GM23248 (cell line): ENCODE measurements at places on chromosomes 12 and 14.
A peak's percentile ranks its signal among the peaks of the same experiment; 100 is the strongest.

DNA sequence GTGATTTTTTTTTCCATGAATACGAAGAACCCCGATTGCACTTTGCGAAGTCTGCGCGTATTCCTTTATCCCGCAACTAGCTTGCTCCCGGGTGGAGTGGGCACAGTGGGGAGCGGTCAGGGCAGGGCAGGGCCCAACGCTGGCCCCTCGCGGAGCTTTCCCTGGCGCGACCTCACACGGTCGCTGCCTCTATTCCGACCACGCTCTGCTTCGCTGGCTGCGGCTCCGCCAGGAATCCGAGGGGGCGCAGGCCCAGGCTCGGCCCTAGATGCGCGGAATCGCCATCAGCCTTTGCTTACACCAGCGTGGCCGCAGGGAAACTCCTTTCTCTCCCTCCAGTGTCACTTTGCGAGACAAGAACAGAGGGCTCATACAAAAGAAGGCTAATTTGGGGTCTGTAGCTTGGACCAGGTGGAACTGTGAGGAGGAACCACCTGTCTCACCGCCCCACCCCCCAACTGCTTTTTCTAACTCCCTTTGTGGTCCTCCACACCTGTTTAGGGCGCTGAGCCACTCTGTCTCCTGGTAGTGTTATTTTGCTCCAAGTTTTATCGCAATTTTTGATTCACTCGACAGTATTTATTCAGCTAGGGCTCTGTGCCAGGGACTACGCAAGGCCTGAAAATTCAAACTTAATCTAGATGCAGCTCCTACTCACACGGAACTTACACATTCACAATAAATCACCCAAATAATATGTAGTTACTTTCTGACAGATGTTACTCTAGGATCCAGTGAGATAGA, 3.1 kb upstream of the NKX2-1 start:
- no peak for DNase-seq

GRCh38 chr12:50672158-50672557, 91.7 kb upstream of the ATF1 start:
- DNase-seq, result no peak

GRCh38 chr12:88144546-88145468, 2.7 kb downstream of the TMTC3 start:
- no peak for DNase-seq

GRCh38 chr12:25491396-25492325, 61.4 kb downstream of the LMNTD1 start:
- DNase-seq, result no peak

GRCh38 chr12:13365748-13366366, 169.3 kb downstream of the EMP1 start:
- no peak for DNase-seq

- no peak for DNase-seq
Observed at GRCh38 chr12:71548893-71549292, 109.3 kb downstream of the LGR5 start.

DNA sequence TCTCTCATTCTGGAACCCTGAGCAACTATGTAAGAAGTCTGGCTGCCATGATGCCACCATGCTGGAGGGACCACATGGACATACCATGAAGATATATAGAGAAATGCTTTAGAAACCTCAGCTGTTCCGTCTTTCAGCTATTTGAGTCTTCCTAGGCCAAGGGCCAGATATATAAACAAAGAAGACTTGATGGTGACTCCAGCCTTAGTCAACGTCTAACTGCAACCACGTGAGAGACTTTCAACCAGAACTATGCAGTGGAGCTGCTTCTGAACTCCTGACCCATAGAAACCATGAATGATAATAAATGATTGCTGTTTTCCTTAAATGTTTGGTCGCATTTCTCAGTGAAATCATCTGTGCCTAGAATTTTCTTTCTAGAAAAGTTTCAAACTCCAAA, 20.0 kb upstream of the KITLG start:
- DNase-seq, result peak; percentile 94

- DNase-seq, result peak; percentile 92
Observed at GRCh38 chr14:59576332-59577294, at the start of gene CCDC175. TSS of gene CCDC175 (minus strand) at chr14:59576812. CDS start at chr14:59576775, 37 bp downstream.

GRCh38 chr12:107558816-107559382, 126.7 kb upstream of the PWP1 start:
- no peak for DNase-seq

- DNase-seq, result peak; percentile 44
Observed at GRCh38 chr14:66944872-66945271, 244.4 kb upstream of the GARIN2 start.

GRCh38 chr14:49955024-49955423, 62.1 kb downstream of the ARF6 start:
- peak; percentile 15 for DNase-seq

GRCh38 chr12:30898846-30899245, 27.7 kb upstream of the TSPAN11 start:
- peak; percentile 32 for DNase-seq

GRCh38 chr12:120962532-120963020, 15.8 kb upstream of the HNF1A start:
- peak; percentile 45 for DNase-seq

- no peak for DNase-seq
Observed at GRCh38 chr14:99790978-99791376, 2.2 kb upstream of the EML1 start.
